HFFc6 (cell line): ENCODE measurements at places on chromosomes 12 and 14. TPM values are rescaled to one million over a fixed set of nuclear protein-coding genes. Genes with fewer than 3 reads are reported as not detected.

LMO3 gene
- total RNA-seq: 0.15 to 0.60 TPM (median 0.36 TPM) in 3 replicates

KRT71 gene
- total RNA-seq: not detected in 3 replicates

C1QL4 gene
- 0.17 to 0.22 TPM in 2 of 3 replicates, not detected in the other for total RNA-seq

NEUROD4 gene
- not detected in 3 replicates for total RNA-seq

STK38L gene
- 10.4 and 14.9 TPM in 2 replicates for total RNA-seq

GLIPR1L1 gene
- not detected in 3 replicates for total RNA-seq

TAC3 gene
- total RNA-seq: not detected in 3 replicates

BEST3 gene
- 0.39 TPM in 1 of 3 replicates, not detected in the others for total RNA-seq

ACVRL1 gene
- total RNA-seq: 4.7 to 9.1 TPM (median 7.6 TPM) in 3 replicates

PRPH gene
- total RNA-seq: not detected in 3 replicates

KRT77 gene
- not detected in 3 replicates for total RNA-seq

ACOT4 gene
- total RNA-seq: not detected in 3 replicates

KIF26A gene
- 0.06 TPM in 1 of 3 replicates, not detected in the others for total RNA-seq

FAM181A gene
- not detected in 3 replicates for total RNA-seq

LRIG3 gene
- 5.3 to 8.8 TPM (median 6.5 TPM) in 3 replicates for total RNA-seq

GAS2L3 gene
- total RNA-seq: 9.5 to 23.4 TPM (median 18.7 TPM) in 3 replicates

TMEM119 gene
- total RNA-seq: 13.4 to 20.9 TPM (median 18.0 TPM) in 3 replicates

SERPINA4 gene
- total RNA-seq: not detected in 3 replicates

PIANP gene
- 2.6 to 2.9 TPM (median 2.6 TPM) in 3 replicates for total RNA-seq

MYF6 gene
- total RNA-seq: not detected in 3 replicates

FOXN4 gene
- not detected in 3 replicates for total RNA-seq

B4GALNT3 gene
- not detected in 3 replicates for total RNA-seq

KERA gene
- not detected in 3 replicates for total RNA-seq

LHX5 gene
- not detected in 3 replicates for total RNA-seq

SLCO1B1 gene
- total RNA-seq: not detected in 3 replicates

FITM1 gene
- total RNA-seq: not detected in 3 replicates

CIT gene
- 20.3 to 52.9 TPM (median 35.9 TPM) in 3 replicates for total RNA-seq

CLEC4A gene
- 0.27 TPM in 1 of 3 replicates, not detected in the others for total RNA-seq

FAM161B gene
- total RNA-seq: 3.5 to 4.3 TPM (median 3.8 TPM) in 3 replicates

RILPL1 gene
- 17.4 to 22.4 TPM (median 18.8 TPM) in 3 replicates for total RNA-seq

RIMBP2 gene
- total RNA-seq: not detected in 3 replicates

ESRRB gene
- total RNA-seq: not detected in 3 replicates

CRIP1 gene
- total RNA-seq: 4.8 to 50.4 TPM (median 9.2 TPM) in 3 replicates

CTSG gene
- not detected in 3 replicates for total RNA-seq

MSI1 gene
- total RNA-seq: not detected in 3 replicates

RNASE7 gene
- total RNA-seq: not detected in 3 replicates

NACA gene
- 727 to 840 TPM (median 815 TPM) in 3 replicates for total RNA-seq

VCPKMT gene
- total RNA-seq: 4.9 to 5.6 TPM (median 5.6 TPM) in 3 replicates

GLTP gene
- total RNA-seq: 73.5 to 84.1 TPM (median 80.1 TPM) in 3 replicates

FOXA1 gene
- 0.36 to 7.0 TPM (median 0.69 TPM) in 3 replicates for total RNA-seq

TSPAN9 gene
- total RNA-seq: 20.4 to 30.7 TPM (median 27.5 TPM) in 3 replicates

MYF5 gene
- total RNA-seq: not detected in 3 replicates

DIO2 gene
- 76.7 and 105 TPM in 2 replicates for total RNA-seq

MGST1 gene
- 293 to 347 TPM (median 320 TPM) in 3 replicates for total RNA-seq

CD163 gene
- not detected in 3 replicates for total RNA-seq

FAM90A1 gene
- 0.34 TPM in 1 of 3 replicates, not detected in the others for total RNA-seq

NPC2 gene
- total RNA-seq: 89.9 to 100 TPM (median 92.0 TPM) in 3 replicates

WIF1 gene
- total RNA-seq: not detected in 3 replicates

TOMM20L gene
- total RNA-seq: not detected in 3 replicates

DCN gene
- total RNA-seq: 17.8 and 45.5 TPM in 2 replicates

KRT81 gene
- 0.60 to 1.2 TPM (median 0.78 TPM) in 3 replicates for total RNA-seq

SERPINA10 gene
- not detected in 3 replicates for total RNA-seq
